HFF-Myc (cell line): ENCODE measurements at places on chromosomes 4 and X.

- no peak for DNase-seq
Observed at GRCh38 chr4:162499478-162499877, 335.7 kb upstream of the FSTL5 start.

GRCh38 chrX:120477453-120477852 is 8.4 kb upstream of the LAMP2 start:
- no peak for DNase-seq

DNA sequence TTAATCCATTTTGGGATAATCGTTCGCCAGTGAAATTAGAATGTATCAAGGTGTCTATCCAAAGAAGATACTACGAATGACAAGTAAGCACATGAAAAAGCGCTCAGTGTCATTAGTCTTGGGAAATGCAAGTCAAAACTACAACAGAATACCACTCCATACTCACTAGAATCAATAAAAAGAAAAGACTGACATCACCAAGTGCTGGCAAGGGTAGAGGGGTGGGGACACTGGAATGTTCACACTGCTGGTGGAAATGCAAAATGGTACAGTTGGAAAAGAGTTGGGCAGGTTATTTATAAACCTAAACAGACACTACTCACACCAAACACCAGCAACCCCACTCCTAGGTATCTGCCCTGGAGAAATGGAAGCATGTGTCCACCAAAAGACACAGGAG is 11.2 kb downstream of the WDR1 start:
- no peak for DNase-seq

DNA sequence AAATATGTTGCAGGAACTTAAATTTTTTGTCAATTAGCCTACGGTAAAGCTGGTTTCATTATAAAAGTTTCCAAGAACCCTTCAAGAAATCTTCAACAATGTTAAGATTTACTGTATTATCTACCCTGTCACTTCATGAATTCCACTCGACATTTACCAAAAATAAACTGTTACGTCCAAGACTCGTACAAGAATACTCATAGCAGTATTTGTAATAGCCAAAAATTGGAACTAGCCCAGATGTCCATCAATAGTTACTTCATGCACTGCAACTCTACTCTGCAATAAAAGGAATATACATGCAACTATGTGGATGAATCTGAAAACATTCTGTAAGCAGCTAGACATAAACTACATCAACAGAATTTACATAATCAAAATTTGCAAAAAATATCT is 13.4 kb downstream of the RBMX start:
- DNase-seq: no peak

- DNase-seq: no peak
Observed at GRCh38 chrX:11890836-11891514, 132.9 kb downstream of the MSL3 start.

- DNase-seq: no peak
Observed at GRCh38 chrX:120309873-120310705, 1.2 kb downstream of the TMEM255A start.

DNA sequence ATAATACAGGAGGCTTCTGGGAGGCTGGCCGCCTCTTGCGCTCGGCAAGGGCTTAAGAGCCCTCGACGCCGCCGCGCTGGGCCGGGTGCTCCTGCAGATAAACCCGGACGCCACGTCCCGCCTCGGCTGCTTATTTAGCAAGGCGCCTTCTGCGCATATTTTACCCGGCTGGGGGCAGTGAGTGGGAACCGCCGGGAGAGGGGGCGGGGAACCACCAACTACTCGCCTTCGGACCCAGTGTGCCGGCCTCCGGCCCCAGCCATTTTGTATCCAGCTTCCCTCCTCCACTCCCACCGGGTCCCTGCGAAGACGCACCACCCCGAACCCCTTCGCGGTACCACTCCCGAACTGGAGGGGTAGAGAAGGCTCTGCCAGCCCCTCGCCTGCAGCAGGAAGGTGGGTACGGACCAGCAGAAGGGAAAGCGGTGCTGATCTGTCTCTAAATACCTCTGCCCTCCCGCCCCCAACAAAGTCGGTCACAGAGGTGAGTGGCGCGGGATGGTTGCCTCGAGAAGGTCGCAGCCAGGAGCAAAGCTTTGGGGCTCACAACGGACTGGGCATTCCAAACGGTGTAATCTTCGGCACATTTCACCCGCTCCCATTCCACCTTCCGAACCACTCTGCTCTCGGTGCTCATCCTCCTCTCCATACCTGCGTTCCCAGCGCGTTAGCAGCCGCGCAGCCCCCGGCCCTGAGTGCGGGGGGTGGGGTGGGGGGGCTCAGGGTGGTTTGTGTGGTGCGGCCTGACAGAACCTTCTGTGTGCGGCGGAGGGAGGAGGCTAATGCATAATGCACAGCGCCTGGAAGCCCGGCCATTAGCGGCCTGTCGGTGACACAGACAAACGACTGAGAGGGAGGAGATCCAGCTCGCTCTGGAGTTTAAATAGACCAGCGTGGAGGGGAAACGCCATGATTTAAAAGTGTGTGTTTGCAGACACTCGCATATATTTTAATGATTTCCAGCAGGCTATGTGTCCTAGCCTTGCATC is 4.9 kb upstream of the BCOR start:
- DNase-seq: no peak

GRCh38 chr4:152697284-152698088 is 17.7 kb upstream of the TMEM154 start:
- DNase-seq: no peak

- DNase-seq: no peak
Observed at GRCh38 chrX:109352066-109352588, 129.8 kb downstream of the GUCY2F start.
